ENCODE measurements at places on chromosomes 5 and 9.

DNA sequence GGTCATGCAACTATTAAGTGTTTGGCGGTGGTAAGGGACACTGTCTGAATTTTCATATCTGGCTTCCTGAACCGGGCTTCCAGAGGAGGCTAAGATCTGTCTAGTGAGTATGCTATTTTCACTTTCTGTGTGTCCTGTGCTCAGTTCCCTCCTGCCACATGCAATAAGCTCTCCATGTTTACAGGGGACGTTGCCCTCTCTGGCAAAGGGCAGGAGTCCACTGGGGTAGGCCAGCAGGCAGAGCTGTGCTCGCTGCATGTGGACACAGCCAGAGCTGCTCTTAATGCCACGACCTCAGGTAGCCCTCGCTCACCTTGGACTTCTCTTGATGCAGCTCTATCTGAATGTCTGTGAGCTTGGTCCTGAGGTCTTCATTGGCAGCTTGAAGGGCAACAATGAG, 111.2 kb downstream of the JAKMIP2 start:
- DNase-seq, result no peak

- DNase-seq, result no peak
These were observed 74.9 kb downstream of the LMX1B start for GRCh38 chr9:126688617-126689016.

DNA sequence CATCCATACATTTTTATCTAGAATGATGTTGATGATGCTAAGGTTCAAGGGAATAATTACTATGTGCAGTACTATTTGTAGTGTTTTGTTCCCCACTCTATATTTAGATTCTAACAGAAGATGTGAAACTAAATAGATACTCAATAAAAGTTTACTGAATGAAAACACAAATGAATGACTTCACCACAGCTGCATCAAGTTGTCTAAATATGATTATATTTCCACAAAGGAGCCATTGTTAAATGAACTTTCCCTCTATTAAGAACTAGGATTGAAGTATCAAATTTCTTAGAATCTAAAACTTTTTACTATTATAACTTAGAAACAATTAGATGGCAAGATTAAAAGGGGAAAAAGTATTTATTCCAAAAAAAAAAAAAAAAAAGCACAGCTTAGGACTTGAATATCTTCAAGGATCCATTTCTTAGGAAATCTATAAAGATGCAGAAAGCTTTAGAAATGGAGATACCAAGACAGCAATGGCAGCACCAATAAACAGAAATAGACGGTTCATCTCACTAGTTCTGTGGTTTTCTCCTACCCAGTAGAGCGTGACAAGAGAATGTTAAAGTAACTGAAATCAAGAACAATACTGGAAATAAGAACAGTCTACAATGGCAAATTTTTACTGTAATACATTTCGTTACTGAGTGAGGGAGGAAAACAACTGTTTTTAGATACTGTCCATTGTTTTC, 347.6 kb downstream of the EBF1 start:
- no peak for DNase-seq

- no peak for DNase-seq
These were observed 324.0 kb downstream of the PARP8 start for GRCh38 chr5:50990296-50990924.

DNA sequence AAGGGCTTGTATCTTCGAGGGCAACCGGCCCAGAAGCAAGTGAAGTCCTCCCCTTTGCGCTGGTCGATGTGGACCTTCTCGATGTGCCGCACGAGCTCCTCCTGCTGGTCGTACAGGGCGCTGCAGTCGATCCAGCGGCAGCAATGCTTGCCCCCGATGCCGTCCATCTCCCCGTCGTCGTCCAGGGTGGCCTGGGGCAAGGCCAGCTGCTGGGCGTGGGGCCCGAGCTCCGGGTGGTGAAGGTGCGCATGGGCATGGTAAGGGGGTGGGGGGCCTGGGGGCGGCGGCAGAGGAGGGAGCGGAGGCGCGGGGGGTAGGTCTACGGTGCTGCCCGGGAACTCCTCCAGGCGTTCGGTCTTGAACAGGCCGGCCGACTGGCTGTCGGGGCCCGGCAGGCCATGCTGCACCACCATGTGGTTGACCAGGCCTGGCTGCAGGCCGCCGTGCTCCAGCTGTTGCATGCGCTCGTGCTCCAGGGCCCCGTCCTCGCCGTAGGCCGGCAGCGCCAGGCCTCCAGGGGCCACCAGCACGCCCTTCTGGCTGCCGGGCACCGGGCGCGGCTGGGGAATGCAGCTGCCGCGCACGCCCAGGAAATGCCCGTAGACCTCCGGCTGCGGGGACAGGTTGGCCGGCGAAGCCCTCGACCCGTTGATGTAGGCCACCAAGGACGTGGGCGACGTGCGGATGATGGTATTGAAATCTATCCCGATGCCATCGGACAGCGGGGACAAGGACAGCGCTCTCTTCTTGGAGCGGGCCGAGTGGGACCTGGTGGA, 181.8 kb downstream of the GLIS3 start:
- DNase-seq, result no peak

GRCh38 chr5:150137997-150138396, 17.6 kb downstream of the PDGFRB start:
- no peak for DNase-seq

- no peak for DNase-seq
These were observed 18.4 kb downstream of the NKD2 start for GRCh38 chr5:1026700-1027621.

GRCh38 chr5:71873191-71873591, 154.1 kb downstream of the CARTPT start:
- DNase-seq, result peak; percentile 81

GRCh38 chr9:129624168-129624759, 1.7 kb upstream of the NTMT1 start:
- DNase-seq, result peak; percentile 45

- peak; percentile 65 for DNase-seq
These were observed 132.4 kb upstream of the NIPBL start for GRCh38 chr5:36743891-36744772.

- DNase-seq, result peak; percentile 96
These were observed 118.8 kb upstream of the RPS23 start for GRCh38 chr5:82396871-82397514.

Measured in bronchial epithelial cell (primary cell).